Stimulated activated naive CD4-positive, alpha-beta T cell treated with Interleukin-2 at 50 U/mL for 16 hours (primary cell): ENCODE measurements at places on chromosomes 1 and 21.

DNA sequence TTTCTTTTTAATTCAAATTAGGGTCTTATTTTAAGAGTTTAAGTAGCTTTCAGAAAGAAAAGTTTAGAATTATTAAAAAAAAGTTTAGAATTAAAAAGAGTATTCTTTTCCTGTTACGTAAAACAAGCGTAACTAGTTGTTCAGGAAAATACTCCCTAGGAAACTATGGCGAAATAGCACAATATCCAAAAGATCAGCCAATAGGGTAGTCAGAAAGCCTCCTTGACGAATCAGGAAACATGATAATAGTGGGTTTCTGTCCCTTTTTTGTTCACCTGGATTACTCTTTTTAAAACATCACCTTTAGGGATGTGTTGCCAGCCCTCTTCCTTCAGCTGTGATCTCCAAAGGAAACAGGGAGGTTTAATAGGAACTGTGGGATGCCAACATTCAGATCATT, 25.2 kb downstream of the S1PR1 start:
- DNase-seq, result no peak

- DNase-seq, result peak; percentile 54
Observed at GRCh38 chr21:45302082-45303061, 14.7 kb upstream of the POFUT2 start.

GRCh38 chr1:23216771-23217420, 406 bp downstream of the HTR1D start:
- DNase-seq, result no peak

- DNase-seq, result no peak
Observed at GRCh38 chr21:31629972-31630711, 29.4 kb upstream of the SOD1 start.

DNA sequence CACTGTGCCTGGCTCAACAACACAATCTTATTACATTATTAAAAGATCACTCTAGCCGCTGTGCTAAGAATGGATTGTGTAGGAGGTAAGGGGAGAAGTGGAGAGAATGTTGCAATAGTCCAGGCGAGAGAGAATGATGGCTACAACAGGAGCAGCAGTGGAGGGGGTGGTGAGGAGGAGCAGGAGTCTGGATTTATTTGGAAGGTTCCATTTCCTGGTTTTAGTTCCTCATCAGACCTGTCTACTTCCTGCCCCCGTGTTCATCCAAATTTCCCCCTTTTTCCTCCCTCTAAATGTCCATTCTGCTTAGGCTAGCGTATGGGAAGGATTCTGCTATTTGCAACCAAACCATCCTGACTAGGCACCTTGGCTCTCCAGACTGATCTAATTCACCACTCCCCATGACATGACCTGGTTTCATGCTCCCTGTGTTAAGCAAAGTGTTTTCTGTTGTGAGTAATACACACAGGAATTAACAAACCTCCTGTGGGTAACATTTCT, 35.1 kb upstream of the EYA3 start:
- no peak for DNase-seq

DNA sequence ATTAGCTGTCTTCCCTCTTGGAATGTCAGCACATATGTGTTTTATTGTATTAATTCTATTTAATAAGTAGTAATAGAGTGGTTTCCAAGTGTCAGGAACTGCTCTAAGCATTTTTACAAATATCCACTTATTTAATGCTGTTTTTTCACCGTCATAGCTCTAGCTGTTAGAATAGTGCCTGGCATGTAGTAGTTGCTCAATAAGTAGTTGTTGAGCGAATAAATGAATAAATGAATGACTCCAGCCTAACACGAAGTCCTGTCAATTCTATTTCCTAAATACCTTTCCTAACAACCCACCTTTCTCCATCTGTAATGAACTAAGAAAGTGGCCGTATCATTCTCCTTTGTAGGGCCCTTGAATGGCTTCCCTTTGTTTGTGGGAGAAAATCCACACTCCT, 312.5 kb downstream of the DISC1 start:
- no peak for DNase-seq

- DNase-seq, result no peak
Observed at GRCh38 chr1:59669752-59670312, 144.9 kb upstream of the HOOK1 start.

DNA sequence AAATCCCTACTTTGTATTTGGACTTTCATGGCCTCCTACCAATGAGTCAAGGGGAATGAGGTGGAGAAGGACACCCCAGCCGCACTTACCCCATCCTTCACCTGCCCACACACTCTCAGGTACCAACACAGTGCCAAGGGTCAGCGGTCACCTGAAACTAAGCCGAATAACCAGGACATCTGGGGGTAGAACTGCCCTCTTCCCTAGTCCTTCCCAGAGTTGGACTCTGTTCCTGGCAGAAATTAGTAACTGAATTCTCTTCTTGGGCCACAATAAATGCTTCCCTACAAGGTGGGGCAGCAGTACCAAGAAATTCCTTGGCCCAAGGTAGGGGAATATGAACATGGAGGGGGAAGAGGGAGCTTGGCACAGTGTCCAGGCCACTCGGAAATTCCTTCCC, 7.3 kb downstream of the SLC45A3 start:
- no peak for DNase-seq

- DNase-seq, result no peak
Observed at GRCh38 chr1:34532113-34532512, 222.7 kb upstream of the GJB5 start.

- DNase-seq, result peak; percentile 34
Observed at GRCh38 chr1:112674986-112675727, 698 bp downstream of the MOV10 start.

DNA sequence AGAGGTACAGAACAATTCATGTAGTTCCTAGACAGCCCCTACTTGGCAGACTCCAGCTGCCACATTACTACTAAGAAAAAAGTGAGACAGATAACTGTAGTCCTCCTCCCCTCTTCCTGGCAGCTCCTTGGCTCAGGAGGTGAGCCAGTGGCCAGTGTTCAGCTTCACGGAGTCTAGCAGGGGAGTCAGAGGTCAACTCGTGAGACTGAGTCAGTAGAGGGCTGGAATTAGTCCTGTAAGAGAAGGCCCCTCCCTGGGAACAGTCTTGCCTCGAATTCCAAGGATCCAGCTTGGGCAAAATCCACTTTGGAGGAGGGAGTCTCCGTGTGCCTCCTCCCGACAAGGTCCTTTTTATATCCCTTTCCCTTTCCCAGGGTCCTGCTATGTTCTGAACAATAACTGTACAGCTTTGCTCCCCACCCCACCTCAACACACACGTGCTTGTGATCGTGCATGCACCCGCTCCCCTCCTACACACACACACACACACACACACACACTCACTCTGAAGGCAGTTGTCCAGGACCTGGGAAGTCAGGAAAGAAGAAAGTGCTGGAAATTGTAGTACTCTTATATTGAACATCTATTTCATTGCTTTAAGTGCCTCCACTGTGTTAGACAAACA, 22.5 kb upstream of the SLC27A3 start:
- no peak for DNase-seq

DNA sequence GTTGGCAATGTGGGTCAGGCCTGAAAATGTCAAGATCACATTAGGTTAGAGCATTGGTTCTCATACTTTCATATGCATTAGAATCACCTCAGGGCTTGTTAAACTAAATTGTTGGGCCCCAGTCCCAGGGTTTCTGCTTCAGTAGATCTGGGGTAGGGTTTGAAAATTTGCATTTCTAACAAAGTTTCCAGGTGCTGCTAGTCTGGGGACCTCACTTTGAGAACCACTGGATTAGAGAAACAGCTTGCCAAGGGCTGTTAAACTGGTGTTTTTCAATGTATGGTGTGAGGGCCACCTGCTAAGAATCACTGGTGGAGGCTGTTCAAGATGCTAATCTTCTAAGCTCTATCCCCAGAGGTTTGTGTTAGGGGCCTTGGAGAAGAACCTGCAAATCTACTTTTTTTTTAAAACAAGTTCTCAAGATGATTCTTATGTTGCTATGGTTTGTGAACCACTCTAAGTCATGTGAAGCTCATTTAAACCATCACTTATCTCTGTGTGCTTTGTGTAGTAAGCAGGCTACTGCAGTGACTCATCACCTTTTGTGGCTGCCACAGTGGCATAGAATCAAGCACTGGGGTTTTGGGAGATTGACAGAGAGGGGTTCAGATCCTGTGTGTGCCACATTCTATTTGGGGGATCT, 152.2 kb downstream of the S1PR1 start:
- DNase-seq, result no peak

DNA sequence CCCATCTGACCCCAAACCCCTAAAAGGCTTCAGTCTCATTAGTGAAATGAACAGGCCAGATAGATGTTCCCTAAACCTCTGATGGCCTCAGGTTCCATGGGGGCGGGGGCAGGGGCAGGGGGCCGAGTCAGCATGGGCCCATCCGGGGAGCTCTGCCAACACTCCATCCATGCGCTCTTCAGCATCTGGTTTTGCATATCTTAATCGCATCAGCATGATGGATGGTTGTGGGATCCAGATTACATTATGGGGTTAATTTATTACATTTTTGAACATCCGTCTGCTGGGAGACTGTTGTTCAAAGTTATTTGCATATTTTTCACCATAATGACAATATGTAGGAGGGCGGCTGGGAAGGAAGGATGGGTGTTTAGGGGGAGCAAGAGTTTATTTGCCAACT, 3.1 kb upstream of the MAD2L2 start:
- DNase-seq, result no peak

DNA sequence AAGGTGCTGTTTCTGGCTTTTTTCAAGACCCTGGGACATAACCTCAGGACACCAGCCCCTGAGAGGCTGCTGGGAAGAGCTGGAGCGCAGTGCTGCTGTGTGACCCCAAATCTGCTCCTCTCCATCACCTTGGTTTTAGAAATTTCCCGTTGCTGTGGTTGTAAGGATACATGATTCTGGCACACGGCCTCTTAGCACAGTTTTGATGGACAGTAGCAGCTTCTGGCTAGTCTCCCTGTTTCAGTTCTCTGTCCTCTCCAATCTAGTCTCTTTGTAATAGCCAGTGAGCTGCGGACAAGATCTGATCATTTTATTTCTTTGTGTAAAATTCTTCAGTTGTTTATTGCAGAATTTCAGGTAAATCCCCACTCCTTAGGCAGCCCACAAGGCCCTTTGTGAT, 3.1 kb downstream of the CLIC6 start:
- DNase-seq, result no peak

DNA sequence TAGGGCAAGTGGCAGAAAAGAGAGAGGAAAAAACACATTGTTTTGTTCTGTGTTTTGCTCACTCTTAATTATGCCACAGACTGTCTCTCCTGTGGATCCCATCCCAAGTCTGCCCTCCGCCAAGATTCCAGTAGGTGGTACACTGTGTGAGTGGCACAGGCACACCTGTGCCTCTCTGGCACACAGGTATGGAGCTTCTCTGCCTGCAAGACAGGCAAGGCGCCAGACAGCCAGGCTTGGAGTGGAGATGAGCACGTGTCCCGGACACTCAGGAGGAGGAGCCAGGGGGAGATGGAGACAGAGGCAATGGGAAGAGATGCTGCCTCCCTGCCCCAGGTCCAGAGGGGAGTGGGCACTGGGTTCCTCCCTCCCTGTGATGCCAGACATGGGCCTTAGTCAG, 6.5 kb upstream of the GRIK3 start:
- DNase-seq, result no peak

GRCh38 chr1:244049162-244050013, 1.7 kb upstream of the ZBTB18 start:
- DNase-seq, result peak; percentile 38

- no peak for DNase-seq
Observed at GRCh38 chr1:64484651-64485050, 14.7 kb downstream of the CACHD1 start.

DNA sequence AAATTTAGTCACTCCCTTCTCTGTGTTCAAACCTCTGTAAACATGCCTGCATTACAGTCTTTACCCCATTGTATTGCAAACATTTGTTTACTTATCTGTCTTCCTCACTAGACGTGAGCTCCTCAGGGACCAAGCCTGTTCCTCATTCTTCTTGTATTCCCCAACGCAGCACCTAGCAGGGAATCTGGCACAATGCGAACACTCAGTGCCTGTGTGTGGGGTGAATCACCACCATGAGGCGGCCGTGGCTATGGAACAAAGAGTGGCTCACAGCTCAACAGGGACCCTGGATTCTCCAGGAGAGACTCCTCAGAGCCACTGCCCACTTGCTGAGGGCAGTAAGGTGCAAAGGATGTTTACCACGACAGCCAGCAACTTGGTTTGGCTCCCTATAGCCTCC, 95.9 kb downstream of the DDX20 start:
- DNase-seq, result no peak

DNA sequence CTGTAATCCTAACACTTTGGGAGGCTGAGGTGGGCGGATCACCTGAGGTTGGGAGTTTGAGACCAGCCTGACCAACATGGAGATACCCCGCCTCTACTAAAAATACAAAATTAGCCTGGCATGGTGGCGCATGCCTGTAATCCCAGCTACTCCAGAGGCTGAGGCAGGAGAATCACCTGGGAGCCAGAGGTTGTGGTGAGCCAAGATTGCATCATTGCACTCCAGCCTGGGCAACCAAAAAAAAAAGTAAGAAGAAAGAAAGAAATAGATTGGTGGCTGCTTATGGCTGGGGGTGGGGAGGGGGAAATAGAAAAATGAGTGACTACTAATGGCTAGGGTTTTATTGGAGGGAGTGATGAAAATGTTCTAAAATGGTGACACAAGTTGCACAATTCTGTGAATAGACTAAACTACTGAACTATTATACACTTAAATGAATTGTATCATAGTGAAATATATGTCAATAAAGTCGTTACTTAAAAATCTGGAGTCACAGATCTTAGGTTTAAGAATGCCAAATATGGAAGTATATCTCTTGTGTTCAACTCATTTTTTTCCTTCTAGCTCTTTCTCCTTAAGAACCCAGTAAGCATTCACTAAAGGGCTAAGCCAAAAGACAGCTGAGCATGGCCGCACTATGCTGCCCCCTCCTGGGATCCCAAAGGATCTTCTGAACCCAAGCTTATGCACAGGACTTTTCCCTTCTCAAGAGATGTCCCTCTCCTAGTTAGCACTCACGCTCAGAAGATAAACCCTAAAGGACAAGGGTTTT, 3.2 kb upstream of the NPL start:
- DNase-seq, result peak; percentile 12

GRCh38 chr1:205923651-205924459, 19.4 kb downstream of the SLC26A9 start:
- no peak for DNase-seq

DNA sequence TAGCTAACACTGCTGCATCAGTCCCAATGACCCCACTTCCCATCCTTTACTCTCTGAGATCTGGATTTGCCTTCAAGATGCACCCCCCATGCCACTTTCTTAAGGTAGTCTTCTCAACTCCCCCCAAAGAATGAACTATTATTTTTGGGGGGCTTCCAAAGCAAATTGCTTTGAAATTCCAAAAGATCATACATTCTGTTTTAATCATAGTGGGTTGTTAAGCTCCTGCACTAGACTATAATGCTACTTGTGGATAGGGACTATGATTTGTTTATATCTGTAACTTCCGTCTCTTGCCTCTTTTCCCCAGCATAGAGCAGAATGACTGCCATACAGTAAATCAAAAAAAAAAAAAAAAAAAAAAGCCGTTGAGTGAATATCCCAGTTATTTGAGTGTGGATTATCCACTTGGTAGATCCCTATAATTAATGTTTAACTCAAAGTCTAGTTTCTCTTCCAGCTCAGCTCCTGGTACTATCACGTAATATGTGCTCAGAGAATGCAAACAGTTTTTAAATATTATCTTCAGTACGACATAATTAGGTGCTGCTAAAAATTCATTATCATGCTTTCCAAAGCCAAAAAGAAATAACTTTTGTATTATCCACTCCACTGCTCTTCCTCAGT, 26.9 kb downstream of the KIRREL1 start:
- DNase-seq, result no peak

- DNase-seq, result no peak
Observed at GRCh38 chr21:39562791-39563770, 49.7 kb upstream of the B3GALT5 start.

GRCh38 chr1:46295306-46295705, 8.1 kb downstream of the LRRC41 start:
- no peak for DNase-seq
